ENCODE measurements at places on chromosomes 5 and 9.
A peak's percentile ranks its signal among the peaks of the same experiment; 100 is the strongest.

- no peak for DNase-seq
Observed at GRCh38 chr5:32597041-32597629, 11.8 kb downstream of the SUB1 start.

GRCh38 chr5:34737731-34738130 lies 81.6 kb downstream of the RAI14 start:
- DNase-seq = no peak

GRCh38 chr5:117204926-117205869 lies 630.6 kb upstream of the SEMA6A start:
- no peak for DNase-seq

GRCh38 chr9:37753489-37754190 lies at the start of gene TRMT10B:
Gene TRMT10B, plus strand, starts transcription at chr9:37753805. Its CDS starts 8,127 bp downstream, at chr9:37761932.
- DNase-seq = peak; percentile 41

DNA sequence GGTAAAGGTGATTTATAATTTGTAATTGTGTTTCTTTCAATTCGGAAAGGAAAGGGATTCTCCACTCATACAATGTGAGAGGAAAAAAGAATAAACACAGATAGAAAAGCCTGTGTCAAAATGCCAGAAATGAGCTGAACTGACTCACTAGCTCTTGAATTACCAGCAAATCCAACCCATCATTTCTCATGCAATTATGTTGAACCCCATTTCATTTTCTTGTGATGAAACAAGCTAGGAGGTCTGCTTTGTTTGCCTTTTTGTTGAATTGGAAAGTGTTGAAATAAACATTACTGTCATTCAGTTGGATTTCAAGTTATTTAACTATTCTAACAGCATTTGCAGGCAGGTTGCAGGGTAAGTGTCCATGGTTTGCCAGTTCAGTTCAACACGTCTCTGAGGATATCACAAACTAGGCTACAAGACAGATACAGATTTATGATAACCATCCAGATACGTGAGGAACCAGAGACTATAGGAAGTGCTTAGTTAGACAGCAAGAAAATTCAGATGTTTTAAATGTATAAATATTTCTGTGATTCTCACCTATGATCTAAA lies 547.2 kb downstream of the MAT2B start:
- DNase-seq = no peak

DNA sequence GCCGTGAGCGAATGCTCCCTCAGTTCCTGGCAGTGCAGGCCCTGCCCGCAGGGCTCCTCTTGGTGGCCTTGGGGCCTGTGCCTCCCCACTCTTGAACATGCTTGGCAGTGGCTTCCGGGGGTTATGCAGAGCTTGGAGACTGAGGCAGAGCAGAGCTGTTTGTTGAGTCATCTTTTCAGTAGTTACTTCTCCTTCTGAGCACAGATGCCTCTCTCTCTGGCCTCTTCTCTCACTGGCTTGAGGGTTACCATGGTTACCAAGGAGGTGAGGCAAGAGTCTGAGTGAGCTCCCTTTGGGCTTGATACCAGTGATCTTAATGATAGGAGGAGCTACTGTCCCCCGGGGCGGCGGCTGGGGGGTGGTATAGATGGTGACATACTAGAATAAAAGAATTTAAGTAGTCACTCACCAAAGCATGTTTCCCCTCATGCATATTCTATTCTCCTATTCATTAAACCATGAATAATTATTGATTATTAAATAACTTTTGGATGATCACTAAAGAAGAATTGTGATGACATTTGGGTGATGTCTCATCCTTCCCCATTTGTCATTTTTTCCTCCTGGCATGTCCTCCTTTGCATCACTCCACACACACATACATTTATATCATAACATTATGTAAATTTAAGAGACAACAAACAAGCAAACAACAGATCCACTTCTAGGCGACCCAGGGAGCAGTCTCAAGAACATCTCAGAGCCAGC lies 111.1 kb downstream of the ARHGAP26 start:
- no peak for DNase-seq

- DNase-seq = no peak
Observed at GRCh38 chr9:95936579-95937075, 61.1 kb downstream of the ERCC6L2 start.

- no peak for DNase-seq
Observed at GRCh38 chr5:170650850-170651249, 132.7 kb upstream of the GABRP start.

DNA sequence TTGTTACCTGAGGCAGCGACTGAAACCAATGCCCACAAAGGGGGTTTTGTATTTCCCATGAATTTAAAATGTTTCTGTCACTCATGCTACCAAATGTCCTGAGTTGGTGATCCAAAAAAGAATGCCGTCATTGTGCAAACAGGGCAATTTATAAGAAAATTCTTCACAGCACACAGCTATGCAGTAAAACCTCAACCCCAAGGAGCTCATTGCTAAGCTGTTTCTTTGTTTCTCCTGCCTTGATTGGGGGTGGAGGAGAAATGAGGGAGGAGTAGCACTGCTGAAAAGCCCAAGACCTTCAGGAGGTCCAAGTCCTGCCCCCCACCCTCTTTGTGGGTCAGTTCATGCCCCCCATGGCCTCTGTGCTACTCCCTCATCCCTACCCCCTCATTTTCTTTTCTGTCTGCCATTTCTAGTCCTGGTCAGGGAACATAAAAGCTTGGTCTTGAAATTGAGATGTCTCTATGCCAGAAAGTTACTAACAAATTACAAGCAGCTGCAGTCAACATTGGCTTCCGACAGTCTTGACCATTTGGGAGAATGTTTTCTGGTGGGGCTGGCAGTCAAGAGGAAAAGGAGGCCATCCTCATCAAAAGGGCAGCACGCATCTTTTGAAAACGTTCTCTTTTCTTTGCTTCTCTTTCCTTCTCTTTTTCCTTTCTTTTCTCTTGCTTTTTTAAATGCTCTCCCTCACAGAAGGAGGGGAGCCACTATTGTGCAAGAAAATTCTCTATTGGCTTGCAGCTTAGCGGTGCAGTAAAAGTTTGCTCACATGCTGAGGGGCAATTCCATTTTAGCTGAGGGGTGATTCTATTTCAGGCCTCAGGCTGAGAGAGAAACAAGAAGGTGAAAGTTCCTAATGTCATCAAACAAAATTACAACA lies 133.3 kb downstream of the GCNT1 start:
- DNase-seq = no peak

DNA sequence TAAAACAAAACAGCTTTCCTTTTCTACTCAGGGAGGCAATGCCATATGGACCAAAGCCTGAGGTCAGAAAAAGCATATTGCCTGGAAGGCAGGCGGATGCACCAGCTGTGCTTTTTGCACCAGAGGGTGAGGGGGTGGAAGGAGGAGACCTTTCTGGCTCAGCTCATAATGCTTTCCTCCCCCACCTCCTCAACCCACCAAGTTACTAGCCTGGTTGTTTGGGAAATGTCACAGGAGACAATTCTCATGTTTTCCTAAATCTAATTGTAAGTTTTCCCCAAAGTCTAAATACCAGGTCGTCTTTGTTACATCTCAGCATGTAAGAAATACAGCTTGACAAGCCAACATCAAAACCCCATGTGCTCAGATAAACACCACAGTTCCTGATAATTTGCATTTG lies 72.6 kb upstream of the DMRTA1 start:
- DNase-seq = no peak

DNA sequence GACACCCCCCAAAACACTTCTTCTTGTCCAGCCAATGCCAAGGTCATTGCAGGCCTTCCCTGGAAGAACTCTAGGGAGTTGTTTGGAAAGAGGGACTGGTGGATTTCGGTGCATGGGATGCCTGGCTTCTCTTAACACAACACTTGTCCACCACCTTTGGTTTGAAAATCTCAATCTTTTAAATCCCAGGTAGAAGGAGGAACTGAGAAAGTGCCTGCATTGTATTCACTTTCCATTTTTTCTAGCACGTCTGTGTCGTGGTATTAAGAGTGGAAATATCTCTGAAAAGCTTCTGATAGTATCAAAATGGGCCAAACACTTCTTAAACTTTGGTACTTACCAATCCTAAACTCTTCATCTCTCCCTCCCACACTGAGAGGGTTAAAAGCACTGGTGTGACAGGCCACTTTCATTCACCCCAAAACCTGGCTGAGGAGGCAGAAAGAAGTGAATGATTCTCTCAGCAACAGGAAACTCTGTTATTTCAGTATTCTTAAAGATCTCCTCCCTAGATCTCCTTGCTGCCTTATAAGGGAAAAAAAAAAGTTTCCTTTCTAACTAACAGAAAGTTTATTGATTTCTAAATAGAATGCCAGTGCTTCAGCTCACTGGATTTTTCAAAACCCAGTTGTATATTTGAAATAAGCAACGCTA lies 3.9 kb upstream of the NFIB start:
- DNase-seq = no peak

DNA sequence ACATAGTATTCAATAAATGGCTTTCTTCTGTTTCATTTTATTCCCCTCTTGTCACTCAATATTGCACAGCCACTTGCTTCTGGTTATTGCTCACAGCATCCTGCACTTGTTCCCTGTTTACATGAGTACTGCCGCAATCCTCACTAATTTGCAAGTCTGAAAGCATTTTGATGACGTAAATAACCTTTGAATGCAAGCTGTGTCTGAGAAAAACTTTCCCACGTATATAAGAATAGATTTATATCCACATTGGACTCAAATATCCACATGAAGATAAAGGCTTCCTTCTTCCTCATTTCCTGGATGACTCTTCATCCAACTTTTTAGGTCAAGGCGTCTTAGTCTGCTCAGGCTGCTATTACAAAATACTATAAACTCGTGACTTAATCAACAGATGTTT lies 88.2 kb upstream of the DAP start:
- no peak for DNase-seq

- DNase-seq = no peak
Observed at GRCh38 chr5:81067406-81067805, 107.2 kb downstream of the RASGRF2 start.

DNA sequence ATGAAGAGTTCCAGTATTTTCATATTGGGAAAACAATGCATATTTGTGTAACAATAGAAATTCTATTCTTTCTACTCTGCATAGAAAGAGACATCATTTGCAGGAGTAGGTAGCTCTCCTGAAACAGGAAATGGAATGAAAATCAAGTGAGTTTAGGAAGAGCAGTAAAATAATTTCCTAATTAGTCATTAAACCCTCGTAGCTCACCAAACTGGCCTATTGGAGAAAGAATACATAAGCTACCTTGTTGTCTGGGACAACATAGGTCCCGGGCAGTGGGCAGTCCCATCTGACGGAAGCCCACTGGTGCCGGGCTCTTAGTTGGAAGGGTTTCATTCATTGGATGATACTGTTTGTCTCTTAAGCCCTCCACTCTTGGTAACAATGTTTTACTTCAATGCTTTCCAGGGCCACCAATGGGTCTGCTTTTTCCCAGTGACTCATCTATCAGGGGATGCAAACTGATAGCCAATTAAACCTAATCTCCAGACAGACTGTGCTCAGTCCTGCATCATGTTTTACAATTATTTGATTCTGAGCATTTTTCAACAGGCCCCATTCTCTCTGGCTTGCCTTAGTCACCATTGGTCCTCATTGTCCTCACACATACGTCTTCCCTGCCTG lies 46.5 kb downstream of the GNA14 start:
- DNase-seq = no peak

GRCh38 chr5:35902046-35902672 lies 36.3 kb downstream of the CAPSL start:
- DNase-seq = no peak

GRCh38 chr5:122915717-122916461 lies 70.5 kb downstream of the SNX24 start:
- no peak for DNase-seq

GRCh38 chr9:28073270-28073669 lies 500.0 kb upstream of the C9orf72 start:
- DNase-seq = no peak

DNA sequence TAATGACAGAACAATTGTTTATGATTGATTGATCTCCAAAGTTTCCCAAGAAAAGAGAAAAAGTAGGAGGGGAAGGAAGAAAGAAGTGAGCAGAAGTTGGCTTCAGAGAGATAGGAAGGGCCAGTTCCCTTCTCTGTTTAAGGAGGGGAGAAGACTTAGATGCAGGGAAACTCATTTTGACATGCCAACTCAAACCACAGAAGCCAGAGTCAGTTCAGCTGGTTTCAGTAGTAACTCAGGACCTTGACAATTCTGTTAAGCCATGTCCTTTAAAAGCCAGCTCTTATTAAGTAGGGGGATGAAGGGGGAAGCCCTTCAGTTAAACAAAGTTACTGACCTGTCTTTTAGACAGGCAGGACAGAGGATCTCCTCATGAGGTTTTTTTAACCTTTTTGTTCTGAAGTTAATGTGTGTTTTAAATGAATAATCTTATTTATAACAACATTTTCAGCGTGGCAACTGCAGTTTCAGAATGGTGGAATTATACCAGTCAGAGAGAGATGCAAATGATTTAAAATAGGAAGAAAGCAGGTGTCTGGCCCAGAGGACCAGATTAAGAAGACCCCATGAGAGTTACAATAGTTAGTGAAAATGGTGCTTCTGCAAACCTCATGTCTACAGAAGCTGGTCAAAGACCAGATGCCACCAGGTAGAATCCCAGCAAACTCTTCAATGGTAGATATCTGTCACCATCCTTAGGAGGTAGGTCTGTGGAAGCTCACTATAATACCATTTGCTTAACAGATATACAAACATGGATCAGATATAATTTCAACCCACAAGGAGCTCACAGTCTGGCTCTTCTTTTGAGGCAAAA lies 29.3 kb upstream of the ABL1 start:
- DNase-seq = no peak

GRCh38 chr5:179250561-179251225 lies 94.6 kb downstream of the ADAMTS2 start:
- no peak for DNase-seq

Data from stimulated activated CD4-positive, alpha-beta T cell treated with anti-CD3 and anti-CD28 coated beads, Interleukin-1b, Interleukin-23, amount 100 ng/mL, for 24 hours (primary cell).